CD8-positive, alpha-beta memory T cell (primary cell): ENCODE measurements at places on chromosomes 16 and 17. TPM values are rescaled to one million over a fixed set of nuclear protein-coding genes. Genes with fewer than 3 reads are reported as not detected.

The SMIM5 gene
- 0.20 TPM for total RNA-seq

The OTOP3 gene
- not detected for total RNA-seq

The ASGR1 gene
- total RNA-seq = 0.46 TPM

The TMEM235 gene
- not detected for total RNA-seq

- DNase-seq = no peak
- H3K27ac ChIP-seq = no peak overlapping the region
- H3K4me3 ChIP-seq = no peak overlapping the region
- no peaks in the 10 kb centered on the region for H3K36me3 ChIP-seq
These were observed 49.7 kb downstream of the RNF112 start for GRCh38 chr17:19460700-19461099.

DNA sequence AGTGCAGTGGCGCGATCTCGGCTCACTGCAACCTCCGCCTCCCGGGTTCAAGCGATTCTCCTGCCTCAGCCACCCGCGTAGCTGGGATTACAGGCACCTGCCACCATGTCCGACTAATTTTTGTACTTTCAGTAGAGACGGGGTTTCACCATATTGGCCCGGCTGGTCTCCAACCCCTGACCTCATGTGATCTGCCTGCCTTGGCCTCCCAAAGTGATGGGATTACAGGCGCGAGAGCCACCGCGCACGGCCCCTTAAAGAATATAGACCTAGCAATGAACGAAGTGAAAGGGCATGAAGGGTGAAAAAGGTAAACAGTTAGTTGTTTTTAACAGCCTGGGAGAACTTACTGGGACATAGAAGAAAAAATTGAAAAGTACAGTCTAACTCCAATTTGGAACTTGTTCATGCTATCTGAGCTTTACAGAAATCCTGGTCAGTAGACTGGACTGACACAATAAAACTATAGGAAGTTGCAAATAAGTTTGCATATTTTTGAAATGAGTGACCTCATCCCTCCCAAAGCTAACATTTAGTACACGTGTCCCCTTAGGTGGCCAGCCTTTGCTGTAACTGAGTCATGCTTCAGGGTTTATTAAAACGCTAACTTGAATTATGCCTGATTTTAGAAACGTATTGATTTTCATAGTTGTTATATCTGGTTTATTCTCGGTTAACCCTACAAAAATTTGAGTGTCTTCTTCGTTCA is 1.8 kb downstream of the COG1 start:
- H3K27me3 ChIP-seq = no peaks in the 10 kb centered on the region
- DNase-seq = no peak
- H3K4me1 ChIP-seq = peaks cover 16% of the 10 kb centered on the region
- H3K36me3 ChIP-seq = peaks cover 33% of the 10 kb centered on the region
- no peak overlapping the region for H3K27ac ChIP-seq
- H3K4me3 ChIP-seq = no peak overlapping the region

DNA sequence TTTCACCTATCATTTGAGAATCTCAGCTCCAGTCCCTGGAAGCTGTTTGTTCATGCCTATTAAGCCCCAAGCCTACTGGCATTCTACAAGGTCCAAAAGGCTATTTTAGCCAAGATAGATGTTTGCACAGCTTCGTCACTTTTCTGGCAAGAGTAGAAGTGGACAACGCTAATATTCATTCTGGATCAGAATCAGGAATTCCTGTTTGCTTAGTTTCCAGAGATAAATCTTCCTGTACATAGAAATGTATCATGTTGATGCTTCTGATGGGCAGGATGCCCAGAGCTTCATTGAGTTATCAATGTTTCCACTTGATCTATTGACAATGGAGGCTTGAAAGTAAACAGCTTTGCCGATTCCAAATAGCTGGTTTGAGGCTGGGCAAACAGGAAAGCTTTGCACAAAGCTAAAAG is 260.7 kb upstream of the CA10 start:
- H3K4me3 ChIP-seq = no peak overlapping the region
- H3K27me3 ChIP-seq = no peaks in the 10 kb centered on the region
- H3K36me3 ChIP-seq = no peaks in the 10 kb centered on the region
- DNase-seq = no peak
- no peaks in the 10 kb centered on the region for H3K4me1 ChIP-seq
